ENCODE measurements at places on chromosomes 4 and X. TPM values are rescaled to one million over a fixed set of nuclear protein-coding genes. Genes with fewer than 3 reads are reported as not detected.

DNA sequence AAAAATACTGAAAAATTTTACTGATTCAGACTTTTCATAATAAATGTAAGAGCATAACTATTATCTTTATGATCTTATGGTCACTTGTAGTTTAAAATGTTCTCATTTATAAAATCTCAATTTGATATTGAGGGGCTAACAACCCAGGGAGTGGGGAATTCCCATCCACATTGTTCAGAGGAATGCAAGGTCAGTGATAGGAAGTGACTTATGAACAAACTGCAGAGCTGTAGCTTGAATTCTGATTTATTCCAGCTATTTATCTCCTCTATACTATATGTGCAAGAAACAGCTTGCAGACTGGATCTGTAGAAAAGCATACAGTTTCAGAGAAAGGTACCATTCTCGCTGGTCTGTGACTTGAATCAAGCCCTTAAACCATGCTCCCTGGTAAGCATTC is 61.6 kb downstream of the SEC24D start:
- DNase-seq = no peak

Gene HNRNPDL
- total RNA-seq = 339 TPM

- DNase-seq = no peak
These were observed 16.3 kb upstream of the MAOB start for GRCh38 chrX:43898406-43899035.

GRCh38 chr4:184648054-184648312 is 1.3 kb downstream of the CASP3 start:
- DNase-seq = no peak

GRCh38 chr4:20391198-20391597 is 139.5 kb downstream of the SLIT2 start:
- DNase-seq = no peak

DNA sequence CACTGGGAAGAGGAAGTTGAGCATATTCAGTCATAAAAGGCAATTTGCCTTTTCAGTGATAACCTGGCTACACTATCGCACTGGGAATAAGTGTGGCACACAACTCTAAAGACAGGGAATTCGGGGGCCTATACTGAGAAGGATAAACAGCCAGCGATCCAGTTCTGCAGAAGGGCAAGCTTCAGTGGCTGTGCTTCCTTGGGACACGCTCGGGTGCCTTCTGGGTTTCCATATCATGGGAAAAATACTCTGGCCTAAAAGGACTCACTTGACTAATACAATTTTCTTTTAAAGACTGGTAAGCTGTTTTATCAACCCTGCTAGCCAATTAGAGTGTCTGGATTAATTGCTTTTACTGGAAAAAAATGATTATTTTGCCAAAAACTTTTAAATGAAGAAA is 58.5 kb downstream of the TENM3 start:
- no peak for DNase-seq

GRCh38 chrX:111892375-111892774 is 16.4 kb downstream of the TRPC5OS start:
- DNase-seq = no peak

- no peak for DNase-seq
These were observed 121.8 kb downstream of the PDE5A start for GRCh38 chr4:119506806-119507205.

Gene TRIM61
- 1.2 TPM for total RNA-seq

DNA sequence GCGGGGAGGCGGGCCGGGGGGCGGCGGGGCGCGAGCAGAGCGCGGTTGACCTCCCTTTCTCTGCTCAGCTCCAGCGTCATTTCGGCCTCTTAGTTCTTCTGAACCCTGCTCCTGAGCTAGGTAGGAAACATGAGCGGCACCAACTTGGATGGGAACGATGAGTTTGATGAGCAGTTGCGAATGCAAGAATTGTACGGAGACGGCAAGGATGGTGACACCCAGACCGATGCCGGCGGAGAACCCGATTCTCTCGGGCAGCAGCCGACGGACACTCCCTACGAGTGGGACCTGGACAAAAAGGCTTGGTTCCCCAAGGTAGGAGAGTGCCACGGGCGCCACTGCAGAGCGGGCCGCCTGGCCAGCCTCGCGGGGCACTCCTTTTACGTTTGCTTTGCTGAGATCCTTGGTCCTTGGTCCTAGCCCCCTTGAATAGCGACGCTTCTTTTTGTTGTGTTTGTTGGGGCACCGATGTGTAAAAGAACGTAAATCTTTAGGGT is at the start of gene HTATSF1:
Gene HTATSF1, plus strand, starts transcription at position 37 of the 497 bp plus-strand sequence. Its CDS starts 93 bp downstream, at position 130.
- DNase-seq = no peak

Gene PCDH18
- not detected for total RNA-seq

Gene NAT8L
- 1.0 TPM for total RNA-seq

DNA sequence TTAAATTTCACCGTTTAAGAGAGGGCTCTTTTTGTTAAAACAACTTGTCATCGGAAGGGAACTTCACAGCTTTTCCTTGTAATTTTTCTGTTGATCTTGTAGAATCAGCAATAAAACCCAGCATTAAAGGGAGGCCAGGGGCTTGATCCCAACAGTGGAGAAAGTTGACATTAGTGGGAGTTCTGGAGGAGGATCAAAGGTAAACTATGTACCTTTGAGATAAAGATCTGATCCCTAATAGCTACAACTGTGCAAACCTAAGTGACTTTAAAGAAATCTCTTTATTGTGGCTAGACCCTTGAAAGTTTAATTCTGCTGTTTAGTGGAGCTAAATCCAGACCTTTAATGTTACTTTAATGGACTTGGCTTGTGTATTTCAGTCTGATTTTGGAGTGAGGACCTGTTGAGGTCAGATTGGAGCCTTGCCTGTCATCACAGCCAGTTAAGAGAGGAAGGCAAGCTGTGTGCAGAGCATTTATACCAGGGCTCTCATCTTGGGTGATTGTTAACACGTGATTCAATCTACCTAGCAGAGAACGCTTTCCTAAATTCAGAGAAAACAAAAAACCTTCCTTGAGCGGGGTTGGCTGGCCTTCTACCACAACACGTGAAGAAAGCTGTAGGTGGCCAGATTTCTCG is 1.7 kb downstream of the DOCK11 start:
- peak; percentile 46 for DNase-seq

DNA sequence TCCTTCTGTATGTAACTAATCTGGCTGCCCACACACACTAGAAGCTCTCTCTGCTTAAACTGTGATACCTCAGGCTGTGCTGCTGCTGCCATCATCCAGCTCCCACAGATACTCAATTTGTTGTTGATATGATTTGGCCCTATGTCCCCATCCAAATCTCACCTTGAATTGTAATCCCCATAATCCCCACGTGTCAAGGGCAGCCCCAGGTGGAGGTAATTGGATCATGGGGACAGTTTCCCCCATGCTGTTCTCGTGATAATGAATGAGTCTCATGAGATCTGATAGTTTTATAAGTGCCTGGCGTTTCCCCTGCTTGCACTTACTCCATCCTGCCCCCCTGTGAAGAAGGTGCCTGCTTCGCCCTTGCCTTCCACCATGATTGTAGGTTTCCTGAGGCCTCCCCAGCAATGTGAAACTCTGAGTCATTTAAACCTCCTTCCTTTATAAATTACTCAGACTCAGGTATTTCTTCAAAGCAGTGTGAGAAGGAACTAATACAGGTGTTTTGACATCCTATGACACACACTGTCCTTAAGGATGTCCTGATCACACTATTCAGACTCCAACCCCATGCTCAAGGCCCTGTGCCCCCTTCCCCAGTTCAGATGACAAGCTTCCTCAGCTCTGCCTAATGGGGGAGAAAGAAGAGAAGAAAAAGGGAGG is 2.9 kb upstream of the ATOH1 start:
- no peak for DNase-seq

All from activated CD8-positive, alpha-beta T cell treated with anti-CD3 and anti-CD28 coated beads for 36 hours (primary cell).